GF-D8 (cell line): ENCODE measurements at places on chromosomes 2 and 18.

DNA sequence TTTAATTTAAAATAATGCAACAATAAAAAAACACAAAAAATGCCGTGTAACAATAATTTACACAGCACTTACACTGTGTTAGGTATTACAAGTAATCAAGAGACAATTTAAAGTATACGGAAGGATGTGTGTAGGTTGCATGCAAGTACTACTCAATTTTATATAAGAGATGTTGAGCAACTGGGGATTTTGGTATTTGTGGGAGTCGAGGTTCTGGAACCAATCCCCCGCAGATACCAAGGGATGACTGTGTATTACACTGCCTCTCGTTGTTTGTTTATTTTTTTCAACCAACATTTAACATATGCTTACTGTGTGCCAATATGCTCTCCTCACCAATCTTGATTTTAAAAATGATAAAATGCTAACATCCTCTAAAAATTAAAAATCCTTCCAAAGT, 24.8 kb downstream of the MAP3K2 start:
- DNase-seq, result no peak

- DNase-seq, result no peak
Observed at GRCh38 chr2:186751790-186752189, 57.9 kb downstream of the FAM171B start.

DNA sequence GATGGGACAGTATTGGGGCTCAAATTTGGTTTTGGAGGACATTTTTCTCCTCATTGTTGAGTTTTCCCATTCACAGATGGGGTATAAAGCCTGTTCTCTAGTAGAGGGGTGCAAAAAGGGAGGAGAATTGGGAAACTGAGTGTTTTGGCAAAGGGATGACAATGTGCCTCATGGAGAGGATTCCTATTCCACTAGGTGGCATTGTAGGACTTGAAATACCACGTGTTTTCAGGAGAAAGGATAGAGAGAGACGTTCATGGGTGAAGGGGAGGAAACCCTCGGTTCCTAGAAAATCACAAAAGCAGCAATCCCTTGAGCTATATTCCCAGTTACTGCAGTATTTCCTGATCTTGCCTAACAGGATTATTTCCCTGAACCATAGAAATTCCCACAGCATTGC, 113.7 kb upstream of the SRD5A2 start:
- no peak for DNase-seq

DNA sequence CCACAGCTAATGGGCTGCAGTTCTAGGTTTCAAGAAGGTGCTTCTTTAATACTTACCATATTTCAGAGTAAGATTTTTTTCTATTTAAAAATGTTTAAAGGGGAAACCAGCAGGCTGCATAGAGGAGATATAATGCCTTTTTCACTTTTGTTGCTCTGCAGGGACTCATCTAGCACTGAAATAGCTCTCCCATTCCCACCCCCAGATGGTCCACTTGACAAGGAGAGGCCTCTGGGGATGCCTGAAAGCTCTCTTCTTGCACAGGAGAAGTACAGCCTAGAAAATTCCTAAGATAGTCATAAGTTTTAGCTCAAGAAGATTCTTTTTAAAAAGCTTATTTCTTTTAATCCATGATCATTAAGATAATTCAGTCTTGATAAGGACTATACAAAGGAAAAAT, 126.4 kb downstream of the CDH2 start:
- no peak for DNase-seq

DNA sequence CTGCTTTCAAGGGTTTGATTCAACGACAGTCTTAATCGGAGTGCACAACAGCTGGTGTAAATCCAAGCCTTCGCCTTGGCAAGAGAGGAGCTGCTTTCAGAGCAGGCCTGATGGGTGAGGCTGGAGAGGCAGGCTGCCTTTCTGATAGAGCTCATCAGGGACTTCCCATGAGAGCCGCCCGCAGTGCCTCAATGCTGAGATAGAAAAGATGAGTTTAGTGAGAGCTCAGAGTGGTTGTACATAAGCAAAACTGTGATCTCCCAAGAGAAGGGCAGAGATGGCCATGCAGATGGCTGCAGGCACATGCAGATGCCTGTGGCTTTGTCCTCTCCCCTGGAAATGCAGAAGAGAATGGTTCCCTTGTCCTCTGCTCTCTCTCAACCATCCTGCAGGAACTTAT, 122.1 kb downstream of the ARL4C start:
- no peak for DNase-seq

DNA sequence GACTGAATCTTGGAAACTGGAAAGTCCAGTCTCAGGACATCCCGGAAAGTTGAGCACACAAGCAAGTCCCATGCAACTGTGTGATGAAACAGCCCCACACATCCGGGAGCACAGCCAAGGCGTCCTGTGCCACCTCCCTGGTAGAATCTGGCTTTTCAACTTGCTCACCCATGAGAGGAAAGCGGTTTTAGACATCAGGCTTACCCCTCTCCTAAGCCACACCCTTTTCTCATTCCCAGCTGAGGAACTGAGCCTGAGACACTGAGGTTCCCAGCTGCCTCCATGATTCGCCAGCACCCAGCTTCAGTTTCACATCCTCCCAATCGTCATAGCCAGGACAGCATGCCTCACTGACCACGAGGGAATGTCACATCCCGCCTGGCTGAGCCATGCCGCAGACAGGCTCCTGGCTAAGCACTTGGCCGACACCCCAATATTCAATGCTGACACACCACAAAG, 60.3 kb downstream of the STEAP3 start:
- no peak for DNase-seq

DNA sequence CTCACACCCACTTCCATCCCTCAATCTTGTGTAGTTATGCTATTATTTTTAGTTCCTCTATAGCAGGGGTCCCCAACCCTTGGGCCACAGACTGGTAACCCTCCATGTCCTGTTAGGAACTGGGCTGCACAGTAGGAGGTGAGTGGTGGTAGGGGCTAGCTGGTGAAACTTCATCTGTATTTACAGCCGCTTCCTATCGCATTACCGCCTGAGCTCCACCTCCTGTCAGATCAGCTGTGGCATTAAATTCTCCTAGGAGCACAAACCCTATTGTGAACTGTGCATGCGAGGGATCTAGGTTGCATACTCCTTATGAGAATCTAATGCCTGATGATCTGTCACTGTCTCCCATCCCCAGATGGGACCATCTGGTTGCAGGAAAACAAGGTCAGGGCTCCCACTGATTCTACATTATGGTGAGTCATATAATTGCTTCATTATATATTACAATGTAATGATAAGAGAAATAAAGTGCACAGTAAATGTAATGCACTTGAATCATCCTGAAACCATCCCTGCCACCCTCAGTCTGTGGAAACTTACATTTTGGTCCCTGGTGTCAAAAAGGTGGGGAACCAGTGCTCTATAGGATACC, 1.6 kb upstream of the RAB11FIP5 start:
- no peak for DNase-seq

DNA sequence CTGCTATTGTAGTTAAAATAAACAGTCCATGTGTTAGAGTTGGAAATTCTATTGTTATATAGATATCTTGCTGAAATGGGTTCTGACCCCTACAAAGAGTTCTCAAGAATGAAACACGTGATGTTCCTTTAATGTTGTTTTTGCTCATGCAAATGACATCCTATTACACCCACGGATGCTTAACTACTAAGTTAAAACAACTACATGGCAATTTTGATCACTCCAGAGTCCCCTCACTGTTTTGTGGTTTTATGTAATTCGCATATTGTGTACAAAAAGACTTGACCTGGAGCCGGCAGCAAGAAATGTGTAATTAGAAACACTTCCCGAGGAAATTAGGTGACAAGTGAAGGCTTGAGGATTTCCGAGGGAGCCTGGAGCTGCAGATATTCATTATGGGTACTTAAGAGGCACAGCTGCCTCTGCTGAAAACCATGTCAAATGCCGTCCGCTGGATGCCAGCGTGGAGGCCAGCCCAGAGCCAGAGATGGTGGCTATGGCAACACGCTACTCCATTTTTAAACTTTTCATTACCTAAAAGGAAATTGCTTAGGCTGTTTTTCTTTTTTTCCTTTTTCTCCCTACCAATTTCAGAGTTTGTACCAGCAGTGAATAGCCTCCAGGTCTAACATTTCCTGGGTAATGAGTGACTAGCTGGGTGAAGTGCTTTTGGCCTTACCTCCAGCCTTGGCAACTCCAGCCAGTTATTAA, 21.0 kb upstream of the CABLES1 start:
- DNase-seq, result no peak

DNA sequence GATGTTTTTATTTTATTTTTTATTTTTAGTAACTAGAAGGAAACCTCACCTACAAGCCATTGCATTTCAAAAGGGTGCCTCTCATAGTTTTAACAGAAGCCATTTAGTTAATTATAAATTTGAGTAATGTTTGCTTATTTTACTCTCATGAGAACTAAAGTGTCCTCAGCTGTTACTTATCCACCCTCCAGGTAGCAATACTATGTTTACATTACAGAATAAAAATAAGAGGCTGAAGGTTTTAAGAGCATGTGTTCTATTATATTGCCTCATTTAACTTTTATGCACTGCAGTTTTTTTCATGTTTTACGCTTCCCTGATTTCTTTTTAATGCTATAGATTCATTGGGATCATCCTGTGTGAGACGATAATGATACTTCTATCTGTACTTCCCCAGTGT, 235.5 kb downstream of the THSD7B start:
- no peak for DNase-seq

GRCh38 chr2:68878753-68879152, 7.6 kb upstream of the BMP10 start:
- DNase-seq, result no peak

DNA sequence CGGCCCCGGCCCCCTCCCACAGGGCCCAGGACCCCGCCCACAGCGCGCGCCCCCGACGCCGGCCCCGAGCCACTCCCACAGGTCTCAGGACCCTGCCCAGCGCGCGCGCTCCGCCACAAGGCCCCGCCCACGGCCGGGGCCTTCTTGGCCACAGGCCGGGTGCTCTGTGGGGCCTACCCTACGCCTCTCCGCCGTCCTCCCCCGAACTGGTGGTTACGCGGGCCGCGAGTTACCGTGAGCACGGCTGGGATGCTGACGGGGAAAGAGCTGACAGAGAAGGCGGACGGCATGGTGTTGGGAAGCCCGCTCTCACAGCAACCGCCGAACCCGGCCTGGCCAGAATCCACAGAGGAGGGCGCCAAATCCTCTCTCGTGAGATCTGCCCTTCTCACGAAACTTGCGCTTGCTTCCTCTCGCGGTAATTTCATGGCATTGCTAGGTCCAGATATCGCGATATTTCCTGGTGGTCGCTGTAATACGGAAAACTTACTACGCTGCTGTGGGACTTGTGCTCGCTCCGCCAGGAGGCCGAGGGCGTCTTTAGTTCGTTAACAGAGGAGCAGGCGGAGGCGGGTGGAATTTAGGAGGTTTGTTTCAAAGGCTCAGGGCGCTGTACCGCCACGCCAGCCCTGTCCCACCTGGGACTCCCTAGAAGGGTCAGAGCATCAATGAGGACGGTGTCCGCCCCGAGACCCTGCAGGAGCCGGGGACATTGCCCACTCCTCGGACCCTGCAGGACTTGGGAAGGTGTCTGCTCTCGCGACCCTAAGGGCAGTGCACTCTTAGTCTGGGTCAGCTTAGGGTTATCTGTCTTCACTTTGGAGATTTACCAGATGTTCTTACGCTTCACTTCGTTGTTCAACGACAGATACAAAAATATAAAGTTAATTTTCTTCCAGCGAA, at the start of gene TMEM18:
TMEM18 (minus strand) TSS at position 351 of the 903 bp plus-strand sequence; CDS start at position 290, 61 bp downstream.
- peak; percentile 94 for DNase-seq

DNA sequence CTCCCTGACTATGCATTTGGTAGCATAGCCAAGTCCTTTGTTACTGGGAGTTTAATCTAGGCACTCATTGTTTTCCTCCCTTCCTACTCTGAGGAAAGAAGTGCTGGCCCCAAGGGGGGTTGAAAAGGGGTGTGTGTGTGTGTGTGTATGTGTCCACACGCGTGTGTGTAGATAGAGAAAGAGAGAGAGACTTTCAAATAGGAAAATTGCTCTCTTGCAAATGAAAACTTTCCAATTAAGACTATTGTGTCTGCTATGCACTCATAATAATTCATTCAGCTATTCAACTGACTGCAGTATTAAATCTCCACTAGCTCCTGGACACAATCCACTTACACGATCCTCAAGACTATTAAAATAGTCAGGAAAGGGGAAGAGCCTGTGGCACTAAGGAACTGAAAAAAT, 92.9 kb upstream of the CSRNP3 start:
- DNase-seq, result no peak

DNA sequence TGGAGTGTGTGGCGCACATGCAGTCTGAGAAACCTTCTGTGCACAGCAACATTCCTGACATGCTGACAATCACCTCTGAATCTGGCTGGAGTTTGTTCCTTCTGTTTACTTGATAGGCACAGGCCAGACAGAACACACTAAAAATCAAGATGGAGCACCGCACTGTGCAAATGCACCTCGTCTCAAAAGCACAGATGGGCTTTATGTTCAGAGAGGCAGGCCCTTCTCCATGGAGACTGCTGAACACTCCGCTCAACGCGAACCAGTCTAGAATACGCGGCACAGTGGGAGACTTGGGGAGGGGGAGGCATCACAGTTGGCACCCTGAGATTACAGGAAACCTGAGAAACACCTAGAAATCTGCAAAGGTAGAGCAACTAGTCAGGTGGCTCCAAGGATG, 58.4 kb upstream of the DNMT3A start:
- no peak for DNase-seq

DNA sequence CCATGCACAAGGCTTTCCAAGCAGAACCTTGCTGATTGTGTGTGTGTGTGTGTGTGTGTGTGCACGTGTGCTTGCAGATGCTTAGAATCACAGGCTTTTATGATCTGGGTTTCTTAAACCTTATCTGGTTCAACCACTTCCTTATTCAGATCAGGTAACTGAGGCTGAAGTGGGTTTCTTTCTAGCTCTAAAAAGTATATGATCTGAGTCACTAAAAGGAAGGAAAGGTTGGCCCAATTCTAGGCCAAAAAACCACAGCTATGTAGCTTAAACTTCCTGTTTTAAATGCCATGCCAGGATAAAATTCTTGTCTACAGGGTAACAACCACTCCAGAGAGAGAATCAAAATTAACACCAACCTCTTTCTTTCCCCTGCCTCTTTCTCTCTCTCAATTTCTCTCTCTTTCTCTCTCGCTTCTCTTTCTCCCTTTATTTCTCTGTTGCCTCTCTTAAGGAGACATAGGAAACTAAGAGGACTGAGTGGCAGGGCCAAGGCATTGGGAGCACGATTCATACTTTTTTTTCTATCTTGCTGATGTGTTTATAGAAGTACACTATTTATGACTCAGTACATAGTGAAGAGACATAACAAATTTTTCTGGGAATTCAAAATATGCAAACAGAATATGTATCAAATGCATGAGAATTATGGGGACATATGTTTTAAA, 140.3 kb downstream of the TRIB2 start:
- peak; percentile 88 for DNase-seq

DNA sequence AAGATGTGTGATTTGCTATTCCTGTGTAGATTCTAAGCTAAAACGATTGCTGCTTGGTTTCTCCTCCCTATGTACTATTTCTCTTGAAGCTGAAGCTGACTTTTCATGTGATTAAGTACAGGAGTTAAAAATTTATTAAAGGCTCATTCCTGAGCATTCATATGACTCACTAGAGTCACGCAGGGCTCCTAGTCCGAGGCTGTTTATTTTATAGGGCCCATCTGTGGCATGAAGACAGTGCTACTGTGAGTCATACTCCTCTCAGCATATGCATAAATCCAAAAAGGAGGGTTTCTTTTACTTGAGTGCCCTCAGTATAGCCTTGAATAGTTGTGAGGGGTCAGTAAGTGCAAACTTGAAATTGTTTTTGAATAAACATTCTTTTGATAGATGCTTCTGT, 378.8 kb downstream of the PTPRM start:
- DNase-seq, result no peak
